H9 (cell line): ENCODE measurements at places on chromosomes 2 and 18.

DNA sequence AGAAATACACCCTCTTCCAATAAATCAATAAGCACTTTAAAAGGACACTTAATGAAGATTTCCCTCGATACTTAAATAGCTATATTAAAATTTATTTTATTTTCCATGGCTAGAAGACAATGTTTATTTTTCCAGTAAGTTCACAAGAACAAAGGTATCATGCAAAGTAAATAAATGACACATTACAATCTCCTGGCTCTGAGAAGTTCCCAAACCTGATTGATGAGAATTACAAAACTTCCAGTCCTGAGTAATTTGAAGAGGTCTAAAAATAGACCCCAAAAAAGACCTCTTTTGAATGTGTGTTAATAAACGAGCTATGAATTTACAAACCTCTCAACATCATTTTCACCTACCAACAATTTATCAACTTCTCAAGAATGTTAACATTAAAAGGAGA is 1.5 kb upstream of the PEX13 start:
- H3K36me3 ChIP-seq, result peaks cover 2% of the 10 kb centered on the region; the same call in 1 of the 2 replicates
- no peaks in the 10 kb centered on the region for H3K27me3 ChIP-seq

DNA sequence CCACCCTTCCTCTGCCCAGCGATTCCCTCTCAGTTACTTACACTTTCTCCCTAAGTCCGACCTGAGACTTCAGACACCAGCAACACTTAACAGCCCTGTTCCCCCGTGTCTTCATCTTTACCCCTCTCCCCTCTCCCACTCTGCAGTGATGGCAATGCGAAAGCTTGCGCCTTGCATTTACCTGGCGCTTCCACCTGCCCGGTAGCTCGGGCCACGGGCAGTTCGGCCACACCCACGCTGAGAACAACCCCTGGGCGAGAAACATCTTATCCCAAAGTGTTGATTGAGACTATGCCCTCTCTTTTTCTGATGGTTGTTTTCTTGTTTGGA is 558 bp downstream of the DNAJC10 start:
- peak overlapping the region; percentile 31 for H3K27ac ChIP-seq
- H3K4me3 ChIP-seq, result no peak overlapping the region
- peaks cover 19% of the 10 kb centered on the region for H3K36me3 ChIP-seq
- no peaks in the 10 kb centered on the region for H3K27me3 ChIP-seq

- no peak overlapping the region for H3K27ac ChIP-seq
- H3K27me3 ChIP-seq, result no peaks in the 10 kb centered on the region
- DNase-seq, result no peak
- peaks cover 5% of the 10 kb centered on the region; the same call in 1 of the 2 replicates for H3K4me1 ChIP-seq
- H3K36me3 ChIP-seq, result no peaks in the 10 kb centered on the region
These were observed 92.2 kb upstream of the PID1 start for GRCh38 chr2:229363185-229363814.

- no peaks in the 10 kb centered on the region for H3K27me3 ChIP-seq
- no peaks in the 10 kb centered on the region for H3K36me3 ChIP-seq
- no peak for DNase-seq
- H3K4me1 ChIP-seq, result no peaks in the 10 kb centered on the region; the same call in 1 of the 2 replicates
- H3K4me3 ChIP-seq, result no peak overlapping the region
These were observed 26.1 kb downstream of the ITSN2 start for GRCh38 chr2:24334245-24334633.
